Activated naive CD8-positive, alpha-beta T cell treated with anti-CD3 and anti-CD28 coated beads, Interleukin-2, amount 10 ng/mL, durations not matched to agents 7 days and 5 days (primary cell): ENCODE measurements at places on chromosomes 3 and 15.

GRCh38 chr15:30954674-30955073, 36.8 kb downstream of the MTMR10 start:
- H3K4me1 ChIP-seq: peaks cover 10% of the 10 kb centered on the region
- H3K27ac ChIP-seq: no peak overlapping the region
- H3K27me3 ChIP-seq: no peaks in the 10 kb centered on the region
- no peak for DNase-seq
- no peak overlapping the region for H3K4me3 ChIP-seq

- H3K27ac ChIP-seq: no peak overlapping the region
- peaks cover 23% of the 10 kb centered on the region for H3K27me3 ChIP-seq
- H3K4me1 ChIP-seq: peaks cover 2% of the 10 kb centered on the region
- H3K36me3 ChIP-seq: no peaks in the 10 kb centered on the region
These were observed 64.2 kb upstream of the CMSS1 start for GRCh38 chr3:99753268-99753975.

DNA sequence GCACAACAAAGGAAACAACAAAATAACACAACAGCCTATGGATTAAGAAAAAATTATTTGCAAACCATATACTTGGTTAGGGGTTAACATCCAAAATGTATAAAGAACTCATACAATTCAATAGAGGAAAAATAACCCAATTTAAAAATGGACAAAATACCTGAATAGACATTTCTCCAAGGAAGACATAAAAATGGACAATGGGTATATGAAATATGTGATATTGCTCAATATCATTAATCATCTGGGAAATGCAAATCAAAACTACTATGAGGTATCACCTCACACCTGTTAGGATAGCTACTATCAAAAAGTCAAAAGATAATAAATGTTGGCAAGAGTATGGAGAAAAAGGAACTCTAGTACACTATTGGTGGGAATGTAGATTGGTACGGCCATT, 71.0 kb upstream of the THRB start:
- no peak overlapping the region for H3K4me3 ChIP-seq
- no peaks in the 10 kb centered on the region for H3K4me1 ChIP-seq
- no peak for DNase-seq
- H3K36me3 ChIP-seq: no peaks in the 10 kb centered on the region
- no peak overlapping the region for H3K27ac ChIP-seq

DNA sequence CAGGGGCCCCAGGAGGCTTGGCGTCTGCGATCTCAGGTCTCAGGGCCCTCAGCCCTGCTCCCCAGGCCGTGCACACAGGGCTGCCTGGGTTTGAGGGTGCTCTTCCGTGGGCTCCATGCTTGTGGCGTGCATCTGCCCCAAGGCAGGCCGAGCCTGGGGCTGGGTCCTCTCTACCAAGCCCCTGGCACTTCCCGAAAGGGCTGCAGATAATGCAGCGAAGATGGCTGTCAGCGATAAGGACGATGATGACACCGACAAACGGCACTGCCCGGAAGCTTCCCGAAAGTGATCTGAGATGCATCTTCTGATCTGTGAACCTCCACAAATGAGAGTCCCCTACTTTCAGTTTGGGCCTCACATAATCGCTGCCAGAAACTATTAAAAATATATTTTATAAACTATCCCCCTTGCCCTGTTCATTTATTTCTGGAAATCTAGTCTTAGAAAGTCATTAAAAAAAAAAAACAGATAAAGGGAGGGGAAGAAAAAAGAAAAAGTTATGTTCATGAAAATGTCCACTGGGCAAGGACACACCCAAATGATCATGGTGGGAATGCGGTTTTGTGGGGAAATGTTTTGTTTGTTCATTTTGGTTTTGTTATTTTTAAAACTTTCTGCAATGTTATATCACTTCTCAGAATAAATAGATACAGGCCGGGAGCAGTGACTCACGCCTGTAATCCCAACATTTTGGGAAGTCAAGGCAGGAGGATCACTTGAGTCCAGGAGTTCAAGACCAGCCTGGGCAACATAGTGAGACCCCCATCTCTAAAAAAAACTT, 51.5 kb downstream of the RPN1 start:
- H3K4me3 ChIP-seq: no peak overlapping the region
- H3K4me1 ChIP-seq: peaks cover 11% of the 10 kb centered on the region
- no peaks in the 10 kb centered on the region for H3K36me3 ChIP-seq
- no peak for DNase-seq
- H3K27me3 ChIP-seq: no peaks in the 10 kb centered on the region

DNA sequence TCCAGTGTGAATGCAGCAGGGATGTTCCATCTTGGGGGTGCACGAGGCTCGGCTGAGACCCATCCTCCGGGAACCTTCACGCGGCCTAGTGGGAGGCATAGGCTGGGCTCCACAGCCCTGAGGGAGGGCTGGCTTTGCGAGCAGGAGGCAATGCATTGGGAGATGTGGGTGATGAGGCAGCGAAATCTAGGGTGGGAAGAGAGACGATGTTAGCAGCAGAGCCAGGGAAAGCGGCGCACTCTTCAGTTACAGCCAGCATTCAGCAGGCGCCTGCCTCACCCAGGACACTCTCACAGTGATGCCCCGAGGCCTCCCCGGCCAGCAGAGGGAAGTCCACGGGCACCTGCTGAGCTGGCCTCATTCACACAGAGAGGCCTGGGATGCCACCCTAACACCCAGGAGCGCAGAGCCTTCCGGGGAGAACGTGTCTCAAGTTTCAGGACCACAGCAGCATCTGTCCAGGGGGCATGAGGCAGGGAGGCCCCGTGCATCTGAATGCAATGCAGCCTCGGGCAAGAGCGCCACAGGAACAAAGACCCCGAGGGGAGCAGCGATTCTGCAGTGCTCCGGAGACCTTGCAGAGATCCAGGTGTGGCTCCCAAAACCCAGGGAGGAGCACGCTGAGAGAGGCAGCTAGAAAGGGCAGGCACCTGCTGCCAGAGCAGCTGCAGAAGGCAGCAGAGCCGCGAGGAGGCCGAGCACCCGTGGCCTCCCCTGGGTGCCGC, 102.4 kb downstream of the NUP210 start:
- H3K36me3 ChIP-seq: peaks cover 38% of the 10 kb centered on the region
- H3K27me3 ChIP-seq: no peaks in the 10 kb centered on the region
- no peaks in the 10 kb centered on the region for H3K4me1 ChIP-seq

DNA sequence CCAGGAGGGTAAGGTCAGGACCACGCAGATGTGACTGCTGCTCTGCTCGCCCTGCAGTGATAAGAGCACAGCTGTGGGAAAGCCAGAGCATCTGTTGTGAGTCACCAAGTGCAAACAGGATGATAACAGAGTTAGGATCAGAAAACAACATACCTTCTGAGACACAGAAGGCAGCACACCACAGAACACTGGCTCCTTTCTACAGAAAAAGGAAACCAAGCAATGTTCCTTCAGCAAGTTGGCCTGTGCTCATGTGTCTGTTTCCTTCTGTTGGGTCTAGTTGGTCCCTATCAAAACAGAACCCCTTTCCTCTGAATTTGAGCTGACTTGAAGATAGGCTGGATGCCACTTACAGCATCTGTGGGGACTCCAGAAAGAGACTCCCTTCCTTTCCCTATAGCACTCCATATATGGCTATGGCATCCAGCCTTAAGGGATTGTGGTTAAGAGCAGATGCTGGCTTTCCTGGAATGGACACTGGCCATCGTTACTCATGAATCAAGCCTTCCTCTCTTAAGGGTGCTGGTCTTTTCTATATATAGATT, 440.7 kb upstream of the THBS1 start:
- H3K4me1 ChIP-seq: peaks cover 18% of the 10 kb centered on the region
- H3K4me3 ChIP-seq: no peak overlapping the region
- DNase-seq: no peak
- H3K36me3 ChIP-seq: peaks cover 14% of the 10 kb centered on the region
- peaks cover 7% of the 10 kb centered on the region for H3K27me3 ChIP-seq

GRCh38 chr3:16279010-16279801, 14.2 kb downstream of the OXNAD1 start:
- H3K36me3 ChIP-seq: peaks cover 21% of the 10 kb centered on the region
- no peak overlapping the region for H3K4me3 ChIP-seq
- no peak overlapping the region for H3K27ac ChIP-seq
- DNase-seq: no peak
- H3K27me3 ChIP-seq: no peaks in the 10 kb centered on the region

DNA sequence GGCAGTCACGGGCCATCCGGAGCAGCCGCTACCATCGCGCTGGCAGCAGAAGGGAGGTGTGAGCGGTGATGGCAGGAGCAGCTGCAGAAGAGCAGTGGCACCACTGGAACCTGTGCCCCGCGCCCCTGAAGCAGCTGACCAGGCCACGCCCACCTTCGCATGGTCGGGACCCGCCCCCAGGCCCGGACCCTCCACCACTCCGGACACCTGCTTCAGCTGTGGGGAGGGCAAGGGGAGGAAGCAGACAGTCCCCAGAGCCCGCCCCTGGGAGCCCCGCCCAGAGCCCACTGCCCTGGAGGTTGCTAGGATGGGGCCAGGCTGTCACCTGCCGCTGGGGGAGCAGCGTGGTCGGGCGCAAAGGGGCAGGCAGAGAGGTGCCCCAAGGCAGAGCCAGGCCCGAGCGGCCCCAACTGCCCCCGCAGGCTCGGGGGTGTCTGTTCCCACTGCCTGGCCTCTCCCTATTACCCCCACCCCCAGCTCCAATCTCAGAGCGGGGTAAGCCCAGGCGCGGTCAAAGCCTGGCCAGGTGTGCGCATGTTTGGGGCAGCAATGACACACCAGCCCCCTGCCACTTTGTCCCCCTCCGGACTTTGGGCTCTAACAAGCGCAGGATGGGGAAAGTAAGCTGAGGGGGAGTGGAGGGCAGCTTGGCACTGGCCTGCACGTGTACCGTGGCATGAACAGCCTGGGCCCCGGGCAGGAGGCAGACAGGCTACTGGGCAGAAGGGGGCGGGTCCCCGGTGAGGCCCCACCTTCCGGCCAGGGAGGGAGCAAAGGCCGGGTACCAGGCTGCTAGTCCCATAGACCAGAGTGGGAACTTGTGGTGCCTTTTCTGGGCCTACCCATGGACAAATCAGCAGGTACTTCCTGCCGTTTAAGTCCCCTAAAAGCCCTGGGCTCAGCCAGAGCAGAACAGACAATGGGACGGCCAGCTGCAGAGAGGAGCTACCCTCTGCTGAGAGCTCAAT, 8.7 kb downstream of the SPCS1 start:
- peaks cover 18% of the 10 kb centered on the region for H3K36me3 ChIP-seq
- H3K27me3 ChIP-seq: no peaks in the 10 kb centered on the region
- H3K4me1 ChIP-seq: peaks cover 4% of the 10 kb centered on the region
- no peak for DNase-seq

DNA sequence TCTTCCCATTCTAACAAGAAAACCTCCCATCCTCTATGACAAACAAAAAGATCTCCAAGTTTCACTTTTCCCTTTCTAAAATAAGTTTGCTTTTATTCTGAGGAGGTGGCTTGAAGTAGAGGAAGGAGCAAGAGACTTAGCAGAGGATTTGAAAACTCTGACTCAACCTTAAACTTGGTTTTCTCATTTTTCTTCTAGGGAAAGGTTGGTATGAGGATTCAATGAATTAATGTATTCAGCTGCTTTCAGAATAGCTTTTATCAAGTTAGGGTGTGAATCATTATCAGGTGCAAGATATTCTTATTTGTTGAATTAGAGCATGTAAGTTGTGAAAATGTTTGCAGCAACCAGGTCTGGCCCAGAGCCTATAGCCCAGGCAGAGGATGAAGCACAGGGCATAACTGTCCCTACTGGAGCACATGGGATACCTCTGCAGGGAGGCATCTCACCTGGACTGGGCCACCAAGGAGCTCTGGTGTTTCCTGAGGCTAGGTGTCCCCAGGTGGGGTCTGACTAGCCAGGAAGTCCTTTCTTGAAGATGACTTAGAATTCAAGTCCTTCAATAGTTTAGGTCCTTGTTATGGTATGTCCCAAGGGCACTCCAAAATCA, 42.3 kb downstream of the SATB1 start:
- DNase-seq: no peak
- H3K27ac ChIP-seq: peak overlapping the region; percentile 37
- peak overlapping the region; percentile 2 for H3K4me3 ChIP-seq
- H3K36me3 ChIP-seq: peaks cover 47% of the 10 kb centered on the region

GRCh38 chr3:42367903-42368302, 42.5 kb downstream of the LYZL4 start:
- peaks cover 3% of the 10 kb centered on the region for H3K4me1 ChIP-seq
- H3K4me3 ChIP-seq: no peak overlapping the region
- no peak overlapping the region for H3K27ac ChIP-seq

DNA sequence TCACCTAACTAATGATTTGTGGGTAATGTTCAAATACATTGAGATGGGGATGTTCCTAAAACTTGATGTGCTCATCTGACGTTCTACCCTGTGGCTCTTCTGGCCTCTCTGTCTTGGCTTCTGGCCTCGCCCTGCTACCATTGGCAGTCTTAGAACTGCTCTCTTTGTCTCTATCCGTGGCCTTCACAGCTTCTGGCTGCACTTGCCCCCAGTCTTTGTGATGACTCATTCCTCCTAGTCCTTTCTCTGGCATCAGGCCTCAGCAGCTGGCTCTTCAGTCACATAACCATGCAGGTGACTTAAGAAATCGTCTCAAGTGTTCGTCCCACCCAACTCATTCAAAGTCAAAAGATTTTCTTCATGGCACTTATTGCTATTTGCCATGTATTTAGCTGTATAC, 188.1 kb downstream of the BBX start:
- H3K36me3 ChIP-seq: peaks cover 19% of the 10 kb centered on the region
- H3K4me3 ChIP-seq: no peak overlapping the region
- H3K4me1 ChIP-seq: no peaks in the 10 kb centered on the region
- DNase-seq: no peak

GRCh38 chr3:111758642-111759041, 100.4 kb upstream of the PHLDB2 start:
- no peak overlapping the region for H3K4me3 ChIP-seq
- no peaks in the 10 kb centered on the region for H3K4me1 ChIP-seq
- no peak overlapping the region for H3K27ac ChIP-seq

DNA sequence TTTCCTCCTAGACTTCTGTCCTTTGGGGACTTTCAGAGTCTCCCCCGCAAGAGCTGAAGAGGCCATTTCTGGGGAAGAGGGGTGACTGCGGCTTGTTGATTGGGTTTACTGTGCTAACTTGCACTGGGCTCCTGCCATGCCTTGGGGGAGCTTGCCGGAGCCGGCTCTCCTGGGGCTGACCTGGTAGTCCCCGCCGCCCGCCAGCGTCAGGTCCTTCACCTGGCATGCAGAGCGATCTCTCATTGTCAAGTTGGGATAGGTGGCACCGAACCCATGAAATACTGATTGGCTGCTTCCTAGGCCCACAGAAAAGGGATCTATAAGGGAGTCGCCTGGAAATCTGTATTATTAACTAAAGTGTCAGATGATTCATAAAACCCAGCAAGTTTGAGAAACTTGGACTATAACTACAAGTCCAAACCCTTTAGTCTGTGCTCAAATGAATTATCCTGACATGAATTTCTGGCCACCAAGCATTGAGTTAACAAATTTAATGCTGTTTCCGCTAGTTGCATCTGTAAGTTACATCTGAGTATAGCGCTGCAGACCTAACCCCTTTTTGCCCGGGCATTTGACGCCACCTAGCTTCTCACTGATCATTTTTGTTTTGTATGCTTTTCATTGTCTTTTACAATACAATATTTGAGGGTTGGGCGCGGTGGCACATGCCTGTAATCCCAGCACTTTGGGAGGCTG, 607 bp upstream of the IMP3 start:
- H3K36me3 ChIP-seq: peaks cover 10% of the 10 kb centered on the region
- peaks cover 29% of the 10 kb centered on the region for H3K4me1 ChIP-seq
- peak overlapping the region; percentile 86 for H3K27ac ChIP-seq
- peak; percentile 48 for DNase-seq
- H3K27me3 ChIP-seq: peaks cover 2% of the 10 kb centered on the region
